Stimulated activated CD8-positive, alpha-beta memory T cell treated with anti-CD3 and anti-CD28 coated beads, Interleukin-7, amount 100 ng/mL, for 24 hours (primary cell): ENCODE measurements at places on chromosomes 6 and 20.

DNA sequence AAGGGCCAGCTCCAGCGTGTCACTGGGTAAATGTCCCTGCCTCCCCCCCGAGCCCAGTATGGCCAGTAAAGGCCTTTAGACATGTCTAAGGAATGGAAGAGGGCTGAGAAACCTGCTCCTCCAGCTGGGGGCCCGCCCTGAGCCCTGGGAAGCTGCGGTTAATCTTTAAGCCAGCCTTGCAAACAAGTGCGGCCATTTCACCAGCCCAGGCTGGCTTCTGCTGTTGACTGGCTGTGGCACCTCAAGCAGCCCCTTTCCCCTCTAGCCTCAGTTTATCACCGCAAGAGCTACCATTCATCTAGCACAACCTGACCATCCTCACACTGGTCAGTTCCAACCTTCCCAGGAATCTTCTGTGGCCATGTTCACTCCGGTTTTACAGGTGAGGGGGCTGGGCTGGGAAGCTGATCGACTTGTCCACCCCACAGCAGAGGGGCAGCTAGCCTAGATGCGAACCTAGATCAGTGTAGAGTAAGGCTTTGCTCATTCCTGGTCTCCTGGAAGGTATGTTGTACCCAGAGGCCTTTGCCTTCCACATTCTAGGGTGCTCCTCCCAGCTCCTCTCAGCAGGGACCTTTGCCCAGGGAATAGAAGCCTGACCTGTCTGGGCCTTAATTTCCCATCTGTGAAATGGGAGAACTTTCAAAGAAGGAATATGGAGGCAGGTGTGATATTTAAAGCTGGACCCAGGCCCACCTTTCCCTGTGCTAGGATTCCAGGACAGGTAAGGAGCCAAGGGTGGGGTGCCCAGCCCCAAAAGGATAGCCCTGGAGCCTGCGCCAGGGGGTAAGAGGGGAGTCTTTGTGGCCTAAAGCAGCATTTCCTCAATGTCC is 1.2 kb upstream of the SRC start:
- no peak for DNase-seq

DNA sequence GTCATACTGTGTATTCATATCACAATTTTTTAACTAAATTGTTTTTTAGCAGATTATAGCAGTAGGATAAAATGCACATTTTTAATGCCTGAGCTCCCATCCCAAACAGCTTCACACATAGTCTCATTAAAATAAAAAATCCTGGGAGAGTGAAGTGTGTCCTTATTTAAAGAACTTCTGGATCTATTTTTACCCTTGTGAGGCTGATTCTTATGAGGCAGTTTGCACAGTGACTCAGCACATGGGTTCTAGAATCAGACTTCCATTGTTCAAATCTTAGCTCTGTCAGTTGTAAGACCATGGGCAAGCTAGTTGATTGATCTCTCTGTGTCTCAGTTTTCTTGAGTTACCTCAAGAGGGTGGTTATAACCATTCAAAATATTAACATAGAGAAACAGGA is 72.3 kb downstream of the MACROD2 start:
- no peak for DNase-seq

DNA sequence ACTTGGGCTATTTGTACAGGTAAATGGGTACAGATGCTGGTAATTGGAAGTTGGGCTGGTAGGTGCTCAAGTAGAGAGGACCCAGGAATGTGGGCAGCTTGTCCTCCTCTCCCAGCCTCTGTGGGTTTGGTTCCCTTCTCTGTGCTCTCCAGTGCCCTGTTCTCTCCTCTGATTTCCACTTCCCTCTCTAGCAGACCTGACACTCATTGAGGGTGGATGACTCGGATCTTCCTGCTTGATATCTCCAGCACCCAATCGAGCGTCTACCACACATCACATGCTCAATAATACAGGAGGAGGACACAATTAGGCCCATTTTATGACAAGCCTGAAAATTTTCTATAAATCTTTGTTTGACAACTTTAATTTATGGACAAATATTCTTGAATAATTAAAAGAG is 23.7 kb downstream of the CST1 start:
- DNase-seq, result no peak

DNA sequence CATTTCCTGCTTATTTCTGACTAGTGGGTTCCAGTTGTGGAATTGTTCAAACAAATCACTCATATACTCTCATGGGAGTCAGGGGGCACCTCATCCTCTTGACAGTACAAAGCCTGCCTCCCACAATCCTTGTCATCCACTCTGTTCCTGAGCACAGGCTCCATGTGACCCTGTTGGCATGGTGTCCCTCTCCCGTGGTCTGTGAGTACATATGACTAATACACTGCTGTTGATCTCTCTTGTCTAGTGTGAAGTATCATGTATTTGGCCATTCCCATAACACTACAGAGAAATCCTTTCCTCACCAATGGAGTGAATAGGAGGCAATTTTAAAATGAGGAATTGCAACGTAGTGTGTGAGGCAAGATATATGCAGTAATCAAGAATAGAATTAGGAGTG is 185.3 kb downstream of the OGFRL1 start:
- no peak for DNase-seq

DNA sequence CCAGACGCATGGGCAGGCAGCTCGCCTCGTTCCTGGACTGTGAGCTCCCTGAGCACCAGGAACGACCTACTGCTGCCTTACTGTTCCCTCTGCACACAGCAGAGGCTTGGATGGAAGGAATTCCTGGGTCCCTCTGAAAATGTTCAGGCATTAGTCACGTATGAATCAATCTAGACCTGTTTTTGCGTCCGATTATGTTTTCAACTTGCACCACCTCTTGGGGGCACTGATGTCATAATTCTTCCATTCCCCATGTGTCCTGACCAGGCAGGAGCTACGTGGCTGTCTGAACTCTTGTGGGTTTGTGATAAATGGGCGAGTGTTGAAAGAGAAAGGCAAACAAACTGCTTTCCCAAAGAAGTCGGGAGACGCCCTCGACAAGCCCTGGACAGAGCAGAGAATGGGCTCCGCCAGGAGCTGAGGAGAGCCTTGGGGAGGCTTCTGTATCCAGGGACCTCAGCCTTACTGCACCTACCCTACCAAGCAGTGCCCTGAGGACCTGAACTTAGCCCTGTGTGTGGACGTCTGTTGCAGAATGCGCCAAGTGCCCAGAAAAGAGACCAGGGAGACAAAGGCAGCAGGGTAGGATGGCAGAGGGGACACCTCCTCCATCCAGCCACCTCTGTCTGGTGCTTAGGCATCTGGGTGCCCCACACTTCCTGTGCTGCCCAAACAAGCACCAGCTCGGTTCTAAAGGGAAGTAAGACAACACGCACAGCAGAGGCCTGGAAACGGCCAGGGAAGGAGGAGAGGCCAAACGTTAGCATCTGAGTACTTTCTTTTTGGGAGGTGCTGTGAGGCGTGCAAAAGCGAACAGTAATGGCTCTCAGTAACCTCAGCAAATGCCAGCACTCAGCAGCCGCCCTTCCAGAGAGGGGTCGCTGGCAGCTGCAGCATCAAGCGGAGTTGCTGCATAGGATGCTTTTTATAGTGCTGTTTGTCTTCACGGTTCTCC is 124.2 kb downstream of the LY86 start:
- no peak for DNase-seq

DNA sequence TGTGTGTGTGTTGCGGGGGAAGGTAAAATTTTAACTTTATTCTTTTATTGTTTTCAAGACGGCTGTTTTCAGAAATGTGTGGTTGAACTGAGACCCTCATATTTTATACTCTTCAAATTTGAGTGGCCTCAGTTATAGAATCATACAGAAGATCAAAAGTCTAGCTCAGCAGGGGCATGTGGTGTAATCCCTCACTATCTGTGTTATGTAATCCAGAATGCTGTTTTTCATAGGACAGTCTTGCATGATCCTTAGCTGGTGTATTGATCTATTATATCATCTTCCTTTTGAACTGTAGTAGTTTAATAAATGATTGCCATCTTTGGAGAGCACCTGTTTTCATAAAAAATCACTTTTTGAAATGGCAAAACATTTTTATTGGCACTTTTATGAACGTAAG is 1.4 kb downstream of the PLCB4 start:
- DNase-seq, result no peak

- no peak for DNase-seq
Measured at GRCh38 chr6:5718231-5718947, 288.3 kb downstream of the NRN1 start.

DNA sequence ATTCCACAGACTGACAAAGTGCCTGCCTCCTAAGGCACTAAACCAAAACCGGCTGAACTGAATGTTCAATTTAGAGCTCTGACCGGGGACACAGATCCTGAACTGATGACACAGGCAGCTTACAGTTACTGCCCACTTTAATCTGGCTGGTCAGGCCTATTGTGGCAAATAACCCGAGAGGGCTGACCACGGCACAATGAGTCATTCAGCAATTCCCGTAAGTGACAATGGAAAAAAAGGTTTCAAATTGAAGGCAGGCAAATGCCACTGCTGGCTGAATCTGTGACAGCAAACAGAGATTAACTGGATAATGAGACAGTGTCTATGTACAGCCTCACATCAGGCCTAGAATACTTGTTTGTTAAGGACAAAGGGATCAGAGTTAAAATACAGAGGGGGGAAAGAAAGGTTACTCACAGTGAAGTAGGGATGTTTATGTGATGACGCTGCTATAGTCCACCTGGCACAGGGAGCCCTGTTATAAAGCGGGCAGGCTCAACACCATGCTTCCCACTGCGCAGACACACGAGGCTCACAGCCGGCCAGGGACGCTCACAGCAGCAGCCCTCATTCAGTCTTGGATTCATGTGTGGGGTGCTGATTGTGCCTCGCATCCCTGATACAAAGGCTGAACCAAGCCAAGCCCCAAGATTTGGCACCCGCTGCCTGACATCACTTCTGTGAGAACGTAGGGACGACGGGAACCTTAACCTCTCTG is 54.4 kb downstream of the RTN4IP1 start:
- no peak for DNase-seq

- no peak for DNase-seq
Measured at GRCh38 chr20:7272512-7272911, 505.0 kb downstream of the BMP2 start.

GRCh38 chr6:21885532-21886114 is 292.1 kb downstream of the SOX4 start:
- DNase-seq, result no peak

DNA sequence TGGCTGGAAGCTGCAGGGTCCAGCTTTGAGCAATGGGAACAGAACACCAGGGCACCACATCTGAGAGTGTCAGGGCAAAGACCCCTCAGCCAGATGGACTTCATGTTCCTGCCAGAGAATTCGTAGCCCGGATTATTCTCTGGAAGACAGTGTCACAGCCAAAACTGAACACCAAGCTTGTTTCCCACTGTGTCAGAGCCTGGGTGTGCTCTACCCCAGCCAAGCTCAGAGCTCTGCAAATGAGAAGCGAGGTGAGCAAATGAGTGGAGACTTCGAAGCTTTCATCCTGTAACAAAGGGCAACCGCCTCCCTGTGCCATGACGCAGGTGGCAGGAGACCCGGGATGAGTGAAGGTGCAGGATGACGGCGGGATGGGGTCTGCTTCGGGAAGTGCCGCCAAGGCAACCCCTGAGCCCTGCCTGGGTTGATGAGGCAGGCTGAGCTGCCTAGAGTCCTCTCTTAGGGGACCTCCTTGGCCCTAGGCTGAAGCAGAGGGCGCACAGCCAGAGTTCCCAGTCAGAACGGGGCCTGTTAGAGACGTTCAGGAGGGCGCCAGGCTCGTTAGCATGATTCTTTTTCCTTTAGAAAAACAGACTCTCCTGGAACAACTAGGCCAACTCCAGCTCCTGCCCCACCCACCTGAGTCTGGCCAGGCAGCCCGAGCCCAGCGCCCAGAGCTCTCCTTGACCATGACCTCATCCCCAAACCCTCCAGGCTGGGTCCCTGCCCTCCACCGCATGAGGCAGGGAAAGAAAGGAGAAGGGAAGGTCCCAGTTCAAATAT is 187.7 kb downstream of the SOD2 start:
- no peak for DNase-seq

- no peak for DNase-seq
Measured at GRCh38 chr20:25477014-25477882, 69.8 kb downstream of the GINS1 start.

GRCh38 chr20:58084966-58085365 is 143.5 kb downstream of the ANKRD60 start:
- no peak for DNase-seq

GRCh38 chr20:47475419-47476044 is 26.2 kb upstream of the NCOA3 start:
- DNase-seq, result no peak

- DNase-seq, result no peak
Measured at GRCh38 chr6:118596774-118597320, 48.8 kb downstream of the PLN start.

- no peak for DNase-seq
Measured at GRCh38 chr6:94751641-94752329, 825.5 kb upstream of the MANEA start.

- DNase-seq, result no peak
Measured at GRCh38 chr6:39083231-39083634, 31.8 kb downstream of the SAYSD1 start.

- DNase-seq, result no peak
Measured at GRCh38 chr20:24736131-24736843, 212.8 kb upstream of the CST7 start.

DNA sequence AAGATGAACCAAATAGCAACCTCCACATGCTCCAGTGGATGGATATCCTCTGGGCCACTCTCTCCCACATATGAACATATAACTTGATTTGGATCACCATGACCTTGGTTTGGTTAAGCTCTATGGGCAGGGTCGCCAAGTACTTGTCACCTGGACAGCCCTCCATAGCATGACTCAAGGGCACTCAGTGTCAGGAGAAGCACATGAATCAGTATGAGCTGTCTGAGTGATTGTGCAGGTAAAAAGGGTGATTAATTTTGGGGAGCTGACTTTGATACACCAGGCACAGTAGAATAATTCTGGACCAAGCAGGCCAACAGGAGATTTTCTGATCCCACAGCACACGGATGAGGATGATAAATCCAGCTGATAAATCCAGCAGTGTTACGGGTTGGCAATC is 74.4 kb downstream of the OPRM1 start:
- DNase-seq, result no peak

- no peak for DNase-seq
Measured at GRCh38 chr6:158049055-158050028, 67.7 kb downstream of the SYNJ2 start.

DNA sequence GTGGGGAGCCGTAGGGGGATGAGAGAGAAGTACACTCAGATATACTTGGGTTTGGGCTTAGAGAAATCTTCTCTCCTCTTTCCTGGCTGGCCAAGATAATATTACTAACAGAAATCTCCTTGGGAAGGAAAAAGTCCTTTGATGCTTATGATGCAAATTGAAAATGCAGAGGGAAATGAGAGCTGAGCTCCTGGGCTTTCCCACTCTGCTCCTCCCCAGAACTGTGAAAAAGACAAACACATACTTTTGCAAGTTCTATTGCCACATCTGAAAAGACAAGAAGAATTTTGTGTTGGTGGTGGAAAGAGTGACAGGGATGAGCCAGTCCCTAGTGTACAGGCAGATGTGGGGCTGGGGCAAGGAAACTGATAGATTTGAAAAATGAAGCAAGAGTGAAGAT is 185.9 kb downstream of the ANKRD60 start:
- DNase-seq, result no peak

GRCh38 chr20:11247046-11248010 is 573.5 kb upstream of the JAG1 start:
- no peak for DNase-seq
